Islet precursor cell (in vitro differentiated cells): ENCODE measurements at places on chromosomes 3 and 15.
A peak's percentile ranks its signal among the peaks of the same experiment; 100 is the strongest.

- no peak for DNase-seq
These were observed 31.9 kb upstream of the TSC22D2 start for GRCh38 chr3:150376001-150376848.

- peak; percentile 80 for DNase-seq
These were observed 27.6 kb upstream of the TRPM1 start for GRCh38 chr15:31128919-31129768.

GRCh38 chr3:117104792-117105191 lies 395.2 kb downstream of the TUSC7 start:
- no peak for DNase-seq

GRCh38 chr3:35549690-35550089 lies 89.6 kb upstream of the ARPP21 start:
- no peak for DNase-seq

DNA sequence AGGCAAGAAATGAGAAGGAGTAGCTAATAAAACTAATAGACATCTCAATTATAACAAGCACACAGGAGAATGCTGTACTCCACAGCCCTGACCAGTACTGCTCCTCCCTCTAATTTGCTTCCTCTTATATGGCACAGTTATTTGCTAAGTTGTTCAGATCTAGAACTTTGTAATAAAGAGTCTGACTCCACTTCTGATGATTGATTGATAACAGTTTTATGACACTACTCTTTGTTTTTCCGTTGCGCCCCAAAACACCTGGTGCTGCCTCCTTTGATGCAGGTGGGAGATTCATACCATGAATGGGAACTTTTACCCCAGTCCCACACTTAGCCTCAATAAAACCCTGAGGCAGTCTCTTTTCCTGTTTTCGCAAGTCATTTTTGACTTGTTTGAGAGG lies 777.7 kb downstream of the GBE1 start:
- DNase-seq = no peak

DNA sequence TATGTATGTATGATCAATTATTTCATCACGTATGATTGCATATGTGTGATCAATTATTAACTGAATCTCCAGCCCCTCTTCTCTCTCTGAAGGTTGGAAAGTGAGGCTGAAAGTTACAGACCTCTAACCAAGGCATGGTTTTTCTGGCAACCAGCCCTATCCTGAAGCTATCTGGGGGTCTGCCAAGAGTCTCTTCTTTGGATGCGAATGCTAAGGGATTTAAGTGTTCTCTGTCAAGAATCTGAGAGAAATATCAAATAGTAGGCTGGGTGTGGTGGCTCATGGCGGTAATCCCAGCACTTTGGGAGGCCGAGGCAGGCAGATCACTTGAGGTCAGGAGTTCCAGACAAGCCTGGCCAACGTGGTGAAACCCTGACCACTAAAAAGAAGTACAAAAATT lies 8.1 kb downstream of the NKTR start:
- DNase-seq = no peak

GRCh38 chr15:57415602-57416001 lies 39.3 kb downstream of the CGNL1 start:
- DNase-seq = no peak

GRCh38 chr15:66993874-66994696 lies 71.3 kb upstream of the SMAD3 start:
- no peak for DNase-seq

GRCh38 chr15:48984811-48985352 lies 21.2 kb upstream of the SHC4 start:
- DNase-seq = no peak

GRCh38 chr3:191065181-191065805 lies 133.7 kb upstream of the OSTN start:
- no peak for DNase-seq

- DNase-seq = no peak
These were observed 534.2 kb downstream of the NSUN3 start for GRCh38 chr3:94596887-94597566.

GRCh38 chr3:53700441-53700840 lies 145.8 kb downstream of the CHDH start:
- no peak for DNase-seq

DNA sequence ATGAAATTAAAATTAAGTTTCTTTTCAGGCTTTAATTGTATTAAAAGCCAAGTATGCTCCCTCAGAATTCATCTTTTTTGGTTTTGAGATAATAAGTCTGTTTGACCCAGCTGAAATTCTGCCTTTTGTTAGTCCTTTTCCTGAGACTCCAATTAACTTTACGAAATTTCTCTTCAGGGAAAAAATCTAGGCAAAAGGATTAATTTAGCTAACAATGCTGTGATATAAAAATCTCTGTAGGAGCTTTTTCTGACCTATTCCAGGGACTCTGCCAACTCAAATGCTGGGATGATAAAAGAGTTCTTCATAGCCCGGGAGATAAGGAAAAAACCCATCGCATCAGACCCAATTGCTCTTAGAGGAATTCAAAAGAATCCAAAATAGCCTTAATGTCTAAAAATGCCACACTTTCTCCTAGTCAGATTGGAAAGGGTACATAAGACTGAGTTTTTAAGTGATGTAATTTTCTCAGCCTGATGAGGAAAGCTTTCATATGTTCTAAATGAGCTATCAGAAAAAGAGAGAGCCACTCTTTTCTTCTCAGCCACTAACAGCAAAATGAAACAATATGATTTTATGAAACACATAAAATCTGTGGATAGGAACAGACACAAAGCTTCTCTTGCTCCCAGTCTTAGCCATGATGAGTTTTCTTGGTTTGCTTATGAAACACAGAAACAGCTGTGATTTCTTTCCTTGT lies 405.1 kb downstream of the ROBO1 start:
- DNase-seq = no peak

- DNase-seq = no peak
These were observed 10.1 kb downstream of the COL8A1 start for GRCh38 chr3:99648516-99648915.

- DNase-seq = no peak
These were observed 145.2 kb upstream of the CBLB start for GRCh38 chr3:106013971-106014370.

- no peak for DNase-seq
These were observed 1.5 kb downstream of the TYRO3 start for GRCh38 chr15:41560572-41560874.

DNA sequence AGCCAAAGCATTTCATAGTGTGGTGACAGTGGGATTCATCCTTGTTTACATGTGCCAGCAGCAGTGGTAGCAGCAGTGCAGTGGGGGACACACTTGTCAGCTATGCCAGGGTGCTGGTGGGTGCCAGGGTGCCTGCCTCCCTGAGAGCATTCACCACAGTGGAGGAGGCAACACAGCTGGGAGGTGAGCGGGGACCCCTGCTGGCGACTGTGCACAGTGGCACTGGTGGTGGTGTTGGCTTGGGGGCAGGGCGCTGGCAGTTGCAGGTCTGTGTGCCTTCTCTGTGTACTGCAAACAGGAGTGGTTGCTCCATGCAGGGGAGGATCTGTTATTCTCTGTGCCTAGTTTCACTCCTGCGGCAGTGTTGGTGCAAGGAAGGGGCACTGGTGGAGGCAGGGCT lies 41.2 kb downstream of the CEP63 start:
- DNase-seq = peak; percentile 66

- no peak for DNase-seq
These were observed 726.6 kb upstream of the NAALADL2 start for GRCh38 chr3:174132421-174133042.

DNA sequence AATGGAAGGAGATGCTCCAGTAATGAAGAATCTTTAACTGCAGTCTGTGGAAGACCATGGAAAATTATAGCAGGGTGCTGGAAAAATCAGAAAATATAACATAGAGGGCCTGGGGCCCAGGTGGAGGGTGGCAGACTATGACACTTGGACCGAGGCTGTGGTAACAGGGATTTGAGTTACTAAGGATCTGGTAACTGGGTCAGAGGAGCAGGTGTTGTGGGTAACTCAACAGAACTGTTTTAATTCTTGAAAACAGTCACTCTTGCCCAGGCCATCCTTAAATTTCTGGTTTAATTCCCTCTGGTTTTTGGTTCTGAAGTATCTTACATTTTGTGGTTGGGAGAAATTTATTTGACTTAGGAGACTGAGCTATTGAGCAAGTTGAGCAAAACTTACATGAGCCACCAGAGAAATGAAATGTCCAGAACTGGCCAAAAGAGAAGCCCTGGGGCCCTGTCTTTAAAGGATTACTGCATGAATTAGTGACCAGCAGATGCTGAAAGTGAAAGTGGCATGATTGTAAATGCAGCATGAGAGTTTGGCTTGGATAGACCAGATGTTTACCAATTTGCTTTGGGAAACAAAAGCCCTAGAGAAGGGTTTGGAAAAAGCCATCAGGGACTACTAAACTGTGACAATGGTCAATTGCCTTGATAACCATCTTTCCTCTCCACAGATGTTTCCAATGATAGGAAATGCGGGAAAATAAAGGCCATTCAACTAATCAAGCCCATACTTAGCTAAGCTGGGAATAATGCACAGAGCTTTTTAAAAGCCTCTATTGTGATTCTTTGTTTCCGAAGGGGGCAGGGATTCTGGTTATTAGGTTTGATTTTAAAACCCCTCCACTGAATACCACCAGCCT lies 374.9 kb upstream of the TGFBR2 start:
- DNase-seq = no peak

DNA sequence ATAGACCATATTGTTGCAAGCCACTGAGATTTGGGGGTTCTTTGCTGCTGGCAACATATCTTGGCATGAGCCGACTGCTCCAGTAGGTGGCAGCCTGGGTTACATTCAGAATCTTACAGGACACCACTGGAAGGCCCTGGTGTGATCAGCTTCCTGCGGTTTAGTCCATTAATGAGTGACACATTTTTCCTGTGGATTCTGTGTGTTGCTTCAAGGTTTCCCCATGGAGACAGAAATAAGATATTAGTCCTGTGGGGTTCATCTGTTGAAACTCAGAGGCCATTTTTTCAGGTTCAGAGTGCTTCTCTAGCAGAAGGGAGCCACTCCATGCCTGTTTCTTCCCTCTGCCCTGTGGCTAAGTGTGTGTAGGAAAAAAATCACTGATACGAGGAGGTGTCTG lies 116.2 kb downstream of the MFSD1 start:
- DNase-seq = peak; percentile 81

GRCh38 chr3:39124876-39125840 lies 17.7 kb downstream of the TTC21A start:
- DNase-seq = peak; percentile 80

GRCh38 chr15:30885814-30886213 lies 17.9 kb upstream of the FAN1 start:
- peak; percentile 82 for DNase-seq

- DNase-seq = no peak
These were observed 41.4 kb downstream of the SORD start for GRCh38 chr15:45064386-45064785.

GRCh38 chr3:181565416-181565815 lies 146.3 kb upstream of the SOX2 start:
- no peak for DNase-seq

DNA sequence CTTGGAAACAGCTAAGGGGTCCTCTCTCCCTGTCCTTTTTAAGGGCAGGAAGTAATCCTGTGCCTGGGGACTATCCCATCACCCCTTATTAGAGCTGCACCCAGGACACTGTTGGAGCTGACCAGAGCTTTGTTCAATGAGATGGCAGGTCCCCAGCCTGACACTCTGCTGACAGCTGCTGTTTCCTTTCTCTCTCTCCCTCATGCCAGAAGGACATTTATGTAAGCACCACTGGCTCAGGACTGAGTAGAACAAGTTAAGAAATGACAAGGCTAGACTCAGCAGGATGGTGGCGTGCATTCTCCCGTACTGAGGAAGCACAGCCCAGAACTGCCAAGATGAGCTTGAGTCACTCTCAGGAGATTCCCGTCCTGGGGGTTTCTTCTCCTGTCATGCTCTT lies 17.3 kb downstream of the GJD2 start:
- DNase-seq = no peak

DNA sequence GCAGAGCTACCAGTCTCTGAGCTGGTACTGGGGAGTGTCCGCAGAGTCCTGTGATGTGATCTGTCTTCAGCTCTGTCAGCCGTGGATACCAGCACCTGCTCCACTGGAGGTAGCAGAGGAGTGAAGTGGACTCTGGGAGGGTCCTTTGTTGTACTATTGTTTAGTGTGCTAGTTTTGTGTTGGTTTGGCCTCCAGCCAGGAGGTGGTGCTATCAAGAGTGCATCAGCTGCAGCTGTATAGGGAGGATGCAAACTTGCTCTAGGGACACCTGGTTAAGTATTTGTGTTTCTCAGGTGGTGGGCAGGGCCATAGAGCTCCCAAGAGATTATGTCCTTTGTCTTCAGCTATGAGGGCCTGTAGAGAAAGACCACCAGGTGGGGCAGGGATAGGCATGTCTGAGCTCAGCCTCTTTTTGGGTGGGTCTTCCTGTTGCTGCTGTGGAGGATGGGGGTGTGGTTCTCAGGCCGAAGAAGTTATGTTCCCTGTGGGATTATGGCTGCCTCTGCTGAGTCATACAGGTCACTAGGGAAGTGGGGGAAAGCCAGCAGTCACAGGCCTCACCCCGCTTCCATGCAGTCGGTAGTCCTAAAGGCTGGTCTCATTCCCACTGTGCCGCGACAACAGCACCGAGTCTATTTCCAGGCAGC lies 443.2 kb upstream of the TBL1XR1 start:
- no peak for DNase-seq

DNA sequence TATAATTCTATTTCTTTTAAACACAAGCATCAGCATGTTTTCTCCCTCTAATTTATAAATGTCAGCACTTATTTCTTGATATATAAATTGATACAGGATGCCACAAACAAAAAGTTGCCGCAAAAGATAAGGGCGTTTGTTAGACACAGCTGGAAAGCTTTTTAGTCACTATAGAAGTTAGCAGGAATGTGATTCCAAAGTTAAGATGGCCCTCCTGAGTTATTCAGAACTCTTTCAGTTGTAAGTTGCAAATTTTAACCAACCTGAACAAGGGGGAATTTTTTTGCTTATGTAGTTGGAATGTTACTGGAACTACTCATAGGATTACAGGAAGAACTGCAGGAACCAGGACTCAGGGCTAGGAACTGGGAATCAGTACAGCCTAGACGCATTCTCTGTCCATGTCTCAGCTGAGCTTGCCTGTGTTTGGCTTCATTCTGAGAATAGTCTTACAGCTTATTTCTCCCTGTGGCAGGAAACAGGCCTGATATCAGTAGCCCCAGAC lies 166.3 kb downstream of the VGLL4 start:
- peak; percentile 77 for DNase-seq

- DNase-seq = no peak
These were observed 26.3 kb downstream of the BMF start for GRCh38 chr15:40082195-40082883.

DNA sequence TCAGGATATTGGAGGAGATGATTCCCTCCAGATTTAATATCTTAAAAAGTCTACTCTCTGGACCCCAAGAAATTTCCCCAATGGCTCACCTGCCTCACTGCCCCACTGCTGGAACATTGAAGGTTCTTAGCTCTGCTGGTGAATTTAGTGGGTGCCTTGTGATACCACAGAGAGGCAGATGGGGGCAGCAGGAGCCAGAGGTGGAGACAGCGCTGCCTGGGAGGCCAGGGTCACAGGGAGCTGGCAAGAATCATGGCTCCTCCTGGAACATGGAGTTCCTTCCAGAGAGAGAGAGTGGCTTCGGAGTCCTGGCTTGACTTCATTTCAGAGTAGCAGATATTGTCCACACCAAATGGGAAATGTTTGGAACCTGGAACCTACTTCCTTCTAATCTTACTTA lies 263.5 kb upstream of the CFAP20DC start:
- DNase-seq = peak; percentile 69

- DNase-seq = no peak
These were observed 122.2 kb downstream of the KLHL25 start for GRCh38 chr15:85672332-85673084.

GRCh38 chr3:115779011-115779410 lies 155.7 kb downstream of the GAP43 start:
- DNase-seq = no peak

GRCh38 chr15:94804613-94805012 lies 573.3 kb downstream of the MCTP2 start:
- no peak for DNase-seq

GRCh38 chr15:69557707-69558409 lies 105.2 kb downstream of the RPLP1 start:
- DNase-seq = peak; percentile 67
